Sigmoid colon (tissue), 7 donors: ENCODE measurements at places on chromosomes 11 and 22.

GRCh38 chr22:49201046-49201970 is 626.4 kb downstream of the BRD1 start:
- peak; percentile 32 for DNase-seq

DNA sequence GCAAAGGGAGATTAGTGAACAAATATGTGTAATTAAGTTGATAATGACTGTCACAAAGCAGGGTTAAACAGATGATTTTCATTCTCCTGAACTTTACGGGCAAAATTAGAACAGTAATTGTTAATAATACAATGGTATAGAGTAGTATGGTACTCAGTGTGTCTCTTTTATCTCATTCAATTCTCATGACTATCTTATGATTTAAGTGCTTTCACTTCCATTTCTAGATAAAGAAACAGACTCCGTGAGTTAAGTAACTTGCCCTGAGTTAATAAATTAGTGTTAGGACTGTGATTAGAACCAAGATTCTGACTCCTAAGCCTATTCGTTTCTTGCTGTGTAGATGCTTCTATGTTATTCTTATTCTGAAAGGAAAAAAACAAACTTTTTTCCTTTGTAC is 22.0 kb downstream of the PIH1D2 start:
- DNase-seq: no peak

- DNase-seq: no peak
Observed at GRCh38 chr11:122421702-122422101, 233.8 kb upstream of the UBASH3B start.

GRCh38 chr22:44570476-44571445 is 72.7 kb upstream of the RTL6 start:
- peak; percentile 36 for DNase-seq
